ENCODE measurements at places on chromosomes 7 and 10.

- no peak for DNase-seq
These were observed 43.7 kb downstream of the UNC5B start for GRCh38 chr10:71255808-71256660.

DNA sequence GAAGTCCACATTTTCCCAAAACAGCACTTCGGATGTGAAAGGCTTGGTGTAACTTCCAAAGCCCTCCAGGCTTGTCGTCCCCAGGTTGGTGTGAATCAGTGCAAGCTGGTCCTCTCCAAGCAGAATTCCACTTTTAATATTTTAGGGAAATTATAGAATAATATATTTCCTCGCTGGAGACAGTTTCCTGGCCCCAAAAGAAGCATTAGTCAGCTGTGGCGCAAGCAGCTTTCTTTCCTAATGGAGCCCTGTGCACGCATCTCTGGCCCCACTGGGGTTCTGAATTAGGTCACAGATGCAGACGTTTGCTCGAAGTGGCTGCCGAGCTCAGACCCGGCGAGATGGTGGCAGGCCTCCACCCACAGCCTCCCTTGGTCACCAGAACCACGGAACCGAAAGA is 33.3 kb upstream of the MNX1 start:
- DNase-seq, result no peak

- DNase-seq, result no peak
These were observed 42.8 kb upstream of the MKLN1 start for GRCh38 chr7:131284702-131285419.

DNA sequence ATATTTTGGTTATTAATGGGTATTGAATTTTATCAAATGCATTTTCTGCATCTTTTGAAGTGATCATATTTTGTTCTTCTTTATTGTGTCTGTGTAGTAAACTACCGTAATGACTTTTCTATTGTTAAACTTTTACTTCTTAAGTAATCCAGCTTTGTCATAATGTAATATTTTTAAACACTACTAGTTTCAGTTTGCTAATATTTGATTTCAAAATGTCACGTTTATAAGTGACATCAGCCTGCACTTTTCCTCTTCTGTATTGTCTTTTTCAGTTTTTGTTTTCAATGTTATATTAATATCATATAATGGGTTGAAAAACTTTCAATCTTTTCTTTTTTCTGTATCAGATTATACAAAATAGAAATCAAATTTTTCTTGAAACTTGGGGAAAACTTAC is 71.6 kb upstream of the ANKRD1 start:
- no peak for DNase-seq

DNA sequence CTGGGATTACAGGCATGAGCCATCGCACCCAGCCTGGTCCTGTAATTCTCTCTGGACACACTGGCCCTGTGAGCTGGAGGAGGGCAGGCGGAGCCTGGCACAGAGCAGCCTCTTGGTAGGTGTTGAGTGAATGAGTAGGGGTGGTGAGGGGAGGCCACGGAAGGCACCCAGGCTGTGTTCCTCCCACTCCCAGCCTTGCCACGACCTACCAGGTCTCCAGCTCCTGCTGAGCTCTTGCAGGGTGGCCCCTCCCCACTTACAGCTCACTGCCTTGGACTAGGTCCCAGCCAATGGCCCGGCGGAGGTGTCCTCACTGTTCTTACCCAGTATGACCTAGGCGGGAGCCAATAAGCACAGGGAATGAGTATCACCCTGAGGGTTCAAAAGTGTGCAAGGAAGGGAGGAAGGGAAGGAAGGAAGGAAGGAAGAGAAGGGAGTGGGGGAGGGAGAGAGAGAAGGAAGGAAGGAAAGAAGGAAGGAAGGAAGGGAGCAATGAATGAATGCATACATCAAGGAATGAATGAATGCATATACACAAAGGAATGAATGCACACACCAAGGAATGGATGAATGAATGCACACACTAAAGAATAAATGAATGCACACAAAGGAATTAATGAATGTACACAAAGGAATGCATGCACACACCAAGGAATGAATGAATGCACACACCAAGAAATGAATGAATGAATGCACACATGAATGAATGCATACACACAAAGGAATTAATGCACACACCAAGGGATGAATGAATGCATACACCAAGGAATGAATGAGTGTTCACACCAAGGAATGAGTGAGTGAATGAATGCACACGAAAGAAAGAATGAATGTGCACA is 45.5 kb downstream of the GTF2IRD1 start:
- DNase-seq, result no peak

GRCh38 chr7:75869776-75870379 is 9.0 kb upstream of the RHBDD2 start:
- DNase-seq, result no peak

- no peak for DNase-seq
These were observed 280.6 kb upstream of the MEOX2 start for GRCh38 chr7:15967121-15967520.

GRCh38 chr7:93146472-93147141 is 1.6 kb downstream of the SAMD9L start:
- DNase-seq, result no peak

DNA sequence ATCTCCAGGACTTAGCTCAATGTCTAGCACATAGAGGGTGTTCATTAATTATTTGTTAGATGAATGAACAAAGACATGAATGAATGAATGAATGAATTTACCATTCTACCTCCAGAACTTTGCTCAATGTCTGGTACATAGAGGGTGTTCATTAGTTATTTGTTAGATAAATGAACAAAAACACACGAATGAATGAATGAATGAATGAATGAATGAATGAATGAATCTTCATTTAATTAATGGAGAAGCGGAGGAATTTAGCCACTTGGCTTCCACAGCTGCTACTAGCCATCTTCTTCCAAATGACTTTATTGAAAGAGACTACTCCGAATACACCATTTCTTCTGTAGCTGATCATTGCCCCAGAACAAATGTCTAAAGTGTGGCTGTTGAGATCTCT is 368.9 kb downstream of the FRMD4A start:
- DNase-seq, result no peak

GRCh38 chr7:44772867-44773266 is 23.6 kb upstream of the PPIA start:
- DNase-seq, result no peak

- no peak for DNase-seq
These were observed 60.9 kb downstream of the CSGALNACT2 start for GRCh38 chr10:43199088-43199683.

GRCh38 chr10:110512461-110513187 is 14.9 kb downstream of the DUSP5 start:
- DNase-seq, result no peak

DNA sequence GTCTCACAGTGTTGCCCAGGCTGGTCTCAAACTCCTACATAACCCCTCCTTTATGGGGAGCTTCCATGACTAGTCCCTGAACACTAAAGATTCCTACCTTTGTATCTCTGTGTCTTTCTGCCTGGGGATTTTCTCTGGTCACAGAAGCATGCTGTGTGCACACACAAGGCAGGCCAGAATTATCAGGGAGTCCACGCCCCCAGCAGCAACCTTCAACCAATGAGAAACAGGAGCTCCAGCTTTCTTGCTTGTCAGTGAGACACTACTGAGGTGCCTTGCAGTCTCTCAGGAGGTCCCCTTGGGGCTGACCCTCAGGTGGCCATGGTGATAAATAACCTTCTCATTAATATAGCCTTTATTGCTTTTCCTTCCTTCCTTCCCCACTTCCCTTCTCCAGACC is 45.1 kb upstream of the AUTS2 start:
- no peak for DNase-seq

GRCh38 chr10:102919246-102919959 is 1.3 kb downstream of the CNNM2 start:
- DNase-seq, result peak; percentile 7

GRCh38 chr7:16463520-16463919 is 2.0 kb downstream of the SOSTDC1 start:
- no peak for DNase-seq

DNA sequence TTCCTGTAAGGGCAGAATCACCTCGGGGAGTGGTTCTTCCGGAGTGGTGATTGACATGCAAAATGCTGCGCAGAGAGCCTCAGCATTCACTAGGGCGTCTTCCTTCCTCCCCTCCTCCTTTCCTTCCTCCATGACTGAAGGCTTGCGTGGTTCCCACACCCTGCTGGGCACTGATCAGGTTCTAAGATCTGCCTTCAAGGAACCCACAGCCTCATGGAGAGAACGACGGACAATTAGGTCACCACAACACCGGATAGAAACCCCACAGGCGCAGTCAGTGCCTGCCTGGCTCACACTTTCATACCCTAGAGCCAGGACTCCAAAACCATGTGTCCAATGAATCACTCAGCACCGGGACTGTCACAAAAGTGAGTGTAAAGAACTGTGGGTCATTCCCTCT is 131.3 kb downstream of the DPP6 start:
- no peak for DNase-seq

DNA sequence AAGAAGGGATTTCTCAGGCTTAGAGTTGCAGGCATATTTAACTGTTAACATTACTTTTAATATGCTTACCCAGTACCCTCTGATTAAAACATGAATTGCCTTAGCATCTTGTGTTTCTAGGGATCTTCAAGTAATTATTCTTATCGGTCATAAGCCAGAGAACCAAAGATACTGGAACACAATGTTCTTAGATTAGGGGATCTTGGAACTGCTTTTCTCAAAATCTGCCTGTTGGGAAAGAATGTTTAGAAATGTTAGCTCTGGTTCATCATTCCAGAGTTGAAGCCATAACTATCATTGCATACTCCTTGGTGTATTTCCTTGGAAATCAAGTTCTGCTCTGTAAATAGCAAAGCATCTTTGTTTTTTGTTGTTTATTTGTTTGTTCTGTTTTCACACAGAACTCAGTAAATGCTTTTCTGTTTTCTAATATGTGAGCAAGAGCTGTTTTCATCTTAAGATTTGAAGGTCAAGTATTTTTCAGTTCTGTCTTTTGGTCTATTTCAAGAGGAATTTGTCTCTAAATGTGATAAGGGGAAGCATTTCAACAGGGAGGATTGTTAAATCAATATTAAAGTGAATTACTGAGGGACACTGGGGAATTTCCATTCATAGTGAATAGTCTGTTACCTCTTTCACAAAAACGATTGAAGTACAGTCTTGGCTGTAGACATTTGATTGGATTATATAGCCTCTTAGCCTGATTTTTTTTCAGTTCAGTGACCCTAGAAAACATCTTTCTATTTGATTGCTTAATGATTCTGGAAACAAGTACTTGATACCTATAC is 103.2 kb upstream of the CYP26C1 start:
- DNase-seq, result no peak

DNA sequence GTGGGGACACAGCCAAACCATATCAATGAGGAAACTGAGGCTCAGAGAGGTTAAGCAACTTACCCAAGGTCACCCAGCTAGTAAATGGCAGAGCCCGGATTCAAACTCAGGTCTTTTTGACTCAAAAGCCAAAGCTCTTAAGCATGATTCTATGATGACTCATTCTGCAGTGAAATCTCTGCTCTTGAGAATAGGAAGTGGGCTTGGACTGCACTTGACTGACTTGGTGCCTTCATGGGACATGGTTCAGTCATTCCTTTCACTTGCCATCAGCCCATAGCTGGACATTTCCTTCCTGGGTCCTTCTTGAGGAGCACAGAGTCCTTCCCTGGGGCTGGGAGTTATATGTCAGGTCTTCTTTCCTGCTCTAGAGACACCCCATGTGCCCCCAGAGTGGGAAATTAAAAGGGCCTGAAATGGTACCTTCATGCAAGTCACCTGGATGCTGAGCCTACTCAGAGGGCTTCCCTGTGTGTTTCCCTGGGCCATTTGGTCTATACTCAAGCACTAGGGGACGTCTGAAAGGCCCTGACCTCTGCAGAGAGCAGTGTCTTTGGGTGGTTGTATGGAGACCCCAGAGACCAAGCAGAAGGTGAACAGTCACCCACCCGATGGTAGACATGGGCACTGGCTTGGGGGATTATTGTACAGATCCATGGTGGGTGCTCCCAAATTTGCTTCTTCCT is 62.4 kb upstream of the SDK1 start:
- DNase-seq, result no peak

DNA sequence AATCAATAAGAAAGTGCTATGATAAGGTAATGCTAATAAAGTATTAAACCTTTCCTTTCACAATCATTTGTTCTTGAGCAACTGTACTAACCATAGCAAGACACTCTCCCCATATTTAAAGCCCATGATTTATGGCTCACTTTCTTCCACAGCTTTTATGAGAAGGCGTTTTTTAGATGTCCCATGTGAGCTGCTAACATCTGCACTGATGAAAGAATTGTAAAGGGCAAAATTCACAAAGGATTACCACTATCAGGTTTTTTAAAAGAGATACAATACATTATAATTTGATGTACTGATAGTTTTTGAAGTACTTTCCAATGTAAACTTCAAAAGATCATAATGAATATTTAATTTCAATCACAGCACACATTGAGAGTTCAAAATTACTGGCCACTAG is 75.7 kb downstream of the RNLS start:
- DNase-seq, result no peak

DNA sequence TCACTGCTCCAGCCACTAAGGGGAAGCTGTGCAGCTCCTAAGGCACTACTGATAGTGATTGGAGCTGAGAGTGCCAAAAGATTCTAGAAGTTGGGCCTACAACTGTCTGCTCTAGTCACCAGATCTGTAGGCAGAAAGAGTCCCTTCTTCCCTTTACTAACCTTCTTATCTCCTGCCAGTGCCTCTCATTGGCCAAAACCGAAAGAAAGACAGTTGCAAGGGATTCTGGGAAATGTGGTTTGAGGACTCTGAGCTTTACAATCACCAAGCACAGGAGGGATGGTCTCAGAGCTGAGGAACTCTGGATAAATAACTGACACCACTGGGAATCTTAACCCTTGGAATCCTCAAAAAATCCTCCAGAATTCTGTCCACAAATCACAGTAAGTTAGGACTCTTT is 615.8 kb downstream of the CCSER2 start:
- DNase-seq, result no peak

GRCh38 chr7:131500357-131500756 is 56.1 kb downstream of the PODXL start:
- no peak for DNase-seq

- no peak for DNase-seq
These were observed 38.2 kb downstream of the SVOPL start for GRCh38 chr7:138662991-138663320.

- no peak for DNase-seq
These were observed 51.4 kb downstream of the PLPP4 start for GRCh38 chr10:120508393-120508792.

GRCh38 chr7:3277604-3278572 is 23.2 kb upstream of the SDK1 start:
- no peak for DNase-seq

DNA sequence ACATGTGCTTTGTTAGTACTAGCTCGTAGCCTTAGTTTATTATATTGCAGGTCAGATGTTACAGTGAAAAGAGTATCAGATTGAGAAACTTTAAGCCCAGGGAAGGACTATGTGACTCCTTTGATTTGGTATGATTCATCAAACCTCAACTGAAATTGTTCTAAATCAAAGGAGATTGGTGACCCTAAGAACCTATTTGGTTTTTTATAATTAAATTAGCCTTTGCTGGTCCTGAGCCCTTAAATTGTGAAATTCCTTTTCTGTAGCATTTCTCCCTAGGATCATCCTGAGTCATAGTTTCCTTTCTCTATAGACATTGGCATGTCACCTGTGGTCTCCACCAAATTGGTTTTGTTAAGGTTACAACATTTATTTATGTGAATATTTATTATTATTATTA is 89.7 kb downstream of the POLR1F start:
- DNase-seq, result no peak
